ENCODE measurements at places on chromosomes 5 and 9.
A peak's percentile ranks its signal among the peaks of the same experiment; 100 is the strongest.

DNA sequence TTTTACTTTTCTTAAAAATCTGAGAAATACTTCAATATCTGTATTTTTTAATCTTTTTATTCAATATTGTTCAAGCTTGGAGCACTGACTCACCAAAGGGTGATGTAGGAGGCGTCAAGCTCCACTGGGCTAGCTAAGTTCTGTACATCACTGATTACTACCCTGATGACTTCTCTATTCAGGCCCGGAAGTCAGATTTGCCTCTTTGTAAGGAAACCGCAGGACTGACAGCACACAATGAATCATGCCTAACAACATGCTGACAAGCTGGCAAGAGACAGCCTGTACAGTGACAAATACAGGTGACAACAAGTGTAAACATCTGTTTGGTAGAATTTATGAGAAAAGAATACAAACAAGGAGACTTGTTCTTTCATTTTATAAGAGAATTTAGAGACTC, 627.9 kb upstream of the RORB start:
- no peak for DNase-seq

DNA sequence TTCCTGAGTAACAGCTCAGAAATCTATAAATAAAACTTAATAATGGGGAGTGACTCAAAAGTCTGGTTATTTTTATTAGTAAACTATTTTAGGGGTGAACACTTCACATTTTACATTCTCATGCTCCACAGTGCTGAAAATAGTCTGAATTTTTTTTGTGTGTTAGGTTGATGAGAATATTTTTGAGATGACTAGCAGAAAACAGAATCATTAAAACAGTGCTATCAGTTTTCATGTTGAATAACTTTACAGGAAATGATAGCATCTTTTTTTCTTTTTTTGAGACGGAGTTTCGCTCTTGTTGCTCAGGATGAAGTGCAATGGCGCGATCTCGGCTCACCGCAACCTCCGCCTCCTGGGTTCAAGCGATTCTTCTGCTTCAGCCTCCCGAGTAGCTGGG, 60.3 kb downstream of the TMC1 start:
- DNase-seq, result no peak

DNA sequence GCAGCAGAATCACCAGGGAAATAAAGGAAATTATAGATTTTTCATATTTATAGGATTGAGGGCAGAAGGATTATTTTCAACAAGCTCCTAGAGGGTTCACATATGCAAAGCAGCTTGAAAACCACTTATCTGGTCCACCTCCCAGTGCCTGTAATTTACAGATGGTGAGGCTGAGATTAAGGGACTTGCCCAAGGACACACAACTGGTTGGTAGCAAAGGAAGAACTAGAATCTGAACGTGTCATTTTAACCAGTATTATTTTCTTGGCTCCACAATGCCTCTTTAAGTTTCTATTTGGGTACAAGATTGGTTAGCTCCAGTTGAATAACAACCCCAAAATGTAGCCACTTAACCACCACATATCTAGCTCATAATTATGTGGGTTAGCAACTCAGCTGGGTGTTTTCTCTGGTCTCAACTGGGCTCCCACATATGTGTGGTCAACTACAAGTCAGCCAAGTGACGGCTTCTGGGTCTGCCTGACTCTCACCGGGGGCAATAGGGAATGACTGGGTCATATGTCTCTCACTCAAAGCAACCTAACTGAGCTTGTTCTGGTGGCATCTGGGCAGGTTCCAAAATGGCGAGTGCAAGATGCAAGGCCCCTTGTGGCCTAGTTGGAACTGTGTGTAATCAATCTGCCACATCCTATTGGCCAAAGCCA, 127.7 kb downstream of the ZDHHC21 start:
- DNase-seq, result no peak

- no peak for DNase-seq
Observed at GRCh38 chr5:67063791-67064190, 132.8 kb downstream of the CD180 start.

- DNase-seq, result no peak
Observed at GRCh38 chr9:76519075-76519835, 60.3 kb downstream of the GCNT1 start.

GRCh38 chr5:177296581-177296980, 6.9 kb downstream of the RAB24 start:
- DNase-seq, result no peak

DNA sequence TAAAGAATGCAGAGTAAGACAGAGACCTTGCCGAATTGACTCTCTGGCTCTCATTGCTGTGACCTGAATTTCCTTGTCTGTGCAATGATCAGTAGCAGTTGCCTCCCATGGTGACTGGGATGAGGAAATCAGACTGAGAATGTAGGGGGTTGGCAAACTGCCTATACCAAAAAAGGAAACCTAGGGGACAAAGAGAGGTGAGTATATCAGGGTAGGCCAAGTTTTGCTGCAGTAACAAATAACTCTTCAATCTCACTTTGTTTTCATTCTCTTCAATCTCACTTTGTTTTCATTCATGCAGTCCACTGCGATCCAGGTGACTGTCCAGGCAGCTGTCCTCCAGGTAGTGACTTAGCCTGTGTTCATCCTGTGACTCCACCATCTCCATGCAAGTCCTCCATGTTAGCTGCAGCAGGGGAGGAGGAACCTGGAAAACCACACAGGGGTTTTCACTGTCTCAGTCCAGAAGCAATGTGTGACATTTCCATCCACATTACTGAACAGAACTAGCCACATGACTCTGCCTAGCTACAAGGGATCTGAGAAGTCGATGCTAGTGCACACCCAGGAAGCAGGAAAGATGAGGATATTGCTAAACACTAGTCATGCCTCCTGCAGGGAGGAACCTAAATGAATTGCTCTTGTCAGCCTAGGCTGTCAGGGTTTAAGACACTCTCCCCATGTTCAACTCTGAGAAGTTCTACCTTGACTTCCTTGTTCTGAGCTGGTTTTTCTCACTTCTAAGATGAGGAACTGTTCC, 26.0 kb downstream of the TMEM174 start:
- peak; percentile 34 for DNase-seq

DNA sequence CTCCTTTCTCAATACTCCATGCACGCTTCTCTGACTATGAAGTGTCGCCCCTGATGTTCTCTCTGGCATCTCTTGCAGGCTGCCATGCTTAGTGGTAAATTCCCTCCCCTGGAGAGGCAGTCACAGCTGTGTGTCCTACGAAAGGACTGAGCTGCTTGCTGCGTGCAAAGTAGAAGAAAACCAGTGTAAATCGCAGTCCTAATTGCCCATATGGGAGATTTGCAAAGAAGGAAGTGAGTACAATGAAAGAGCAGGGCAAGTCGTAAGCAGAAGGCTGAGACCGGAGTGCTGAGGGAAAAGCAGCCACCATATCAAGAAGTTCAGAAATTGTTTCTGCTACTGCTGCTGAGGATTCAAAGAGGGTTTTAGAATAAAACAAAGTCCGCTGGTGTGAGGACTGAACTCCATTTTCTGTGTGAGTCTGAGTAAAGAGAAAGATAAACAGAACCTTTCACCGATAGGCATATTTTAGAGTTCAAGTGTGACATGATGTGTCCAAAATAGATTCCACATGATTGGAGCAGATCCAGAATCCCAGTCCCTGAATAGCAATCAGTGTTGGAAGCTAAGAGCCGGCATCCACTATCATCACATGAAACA, 507.8 kb upstream of the MPDZ start:
- DNase-seq, result peak; percentile 81

- no peak for DNase-seq
Observed at GRCh38 chr9:121192959-121193640, 8.6 kb downstream of the RAB14 start.

DNA sequence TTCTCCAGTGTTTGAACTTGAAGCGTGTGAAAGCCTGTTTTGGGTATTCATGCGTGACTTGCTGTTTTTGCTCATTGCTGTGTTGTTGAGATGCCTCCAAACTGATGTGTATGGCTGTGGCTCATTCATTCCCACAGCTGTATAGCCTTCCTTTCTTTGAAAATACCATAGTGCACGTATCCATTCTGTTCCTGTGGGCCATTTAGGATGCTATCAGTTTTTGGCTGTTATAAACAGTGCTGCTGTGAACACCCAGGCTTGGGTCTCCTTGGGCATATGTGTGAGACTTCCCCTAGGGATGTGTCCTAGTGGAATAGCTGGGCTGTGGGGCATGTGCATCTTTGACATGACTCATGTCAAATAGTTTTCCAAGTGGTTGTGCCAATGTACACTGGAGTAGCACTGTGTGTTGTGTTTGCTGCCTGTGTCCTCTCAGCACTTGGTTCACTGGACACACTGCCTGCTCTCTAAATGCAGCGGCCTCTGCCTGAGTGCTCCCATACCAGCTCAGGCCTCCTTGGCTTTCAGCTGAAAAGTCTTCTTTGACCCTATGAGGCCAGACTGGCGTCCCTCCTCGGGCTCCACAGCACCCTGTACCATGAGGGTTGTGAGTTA, 102.6 kb upstream of the TBC1D2 start:
- peak; percentile 90 for DNase-seq

DNA sequence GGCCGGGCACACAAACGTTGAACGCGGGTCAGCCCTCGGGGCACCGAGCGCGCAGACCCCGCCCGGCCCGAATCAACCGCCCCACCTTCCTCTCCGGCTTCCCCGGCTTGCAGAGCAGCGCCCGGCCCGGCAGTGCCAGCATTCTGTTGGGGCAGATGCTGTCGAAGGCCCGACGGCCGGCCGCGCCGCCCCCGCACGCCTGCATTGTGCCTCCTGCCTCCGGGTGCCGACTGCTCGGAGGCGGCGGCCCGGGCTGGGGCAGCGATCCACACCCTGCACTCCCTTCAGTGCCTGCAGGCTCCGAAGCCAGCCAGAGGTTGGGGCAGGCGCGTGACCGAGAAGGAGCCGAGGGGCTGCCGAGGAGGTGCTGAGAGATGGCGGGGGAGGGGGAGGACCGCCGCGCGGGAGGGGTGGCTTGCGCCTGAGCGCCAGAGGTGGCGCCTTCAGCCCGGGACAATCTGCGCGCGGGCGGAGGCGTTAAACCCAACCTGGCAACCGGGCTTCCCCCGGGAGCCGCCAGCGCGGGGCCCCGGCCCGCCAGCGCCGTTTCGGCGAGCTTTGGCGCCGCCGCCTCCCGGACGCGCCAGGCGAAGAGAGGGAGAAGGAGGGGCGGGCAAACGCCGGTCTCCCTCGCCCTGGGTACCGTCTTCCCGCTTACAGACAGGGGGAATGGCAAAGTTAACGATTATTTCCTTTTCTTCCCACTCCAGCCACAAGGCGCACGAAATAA, at the start of gene MCIDAS:
Gene MCIDAS, minus strand, starts transcription at position 382 of the 730 bp plus-strand sequence. Its CDS starts 177 bp downstream, at position 205.
- DNase-seq, result peak; percentile 86

DNA sequence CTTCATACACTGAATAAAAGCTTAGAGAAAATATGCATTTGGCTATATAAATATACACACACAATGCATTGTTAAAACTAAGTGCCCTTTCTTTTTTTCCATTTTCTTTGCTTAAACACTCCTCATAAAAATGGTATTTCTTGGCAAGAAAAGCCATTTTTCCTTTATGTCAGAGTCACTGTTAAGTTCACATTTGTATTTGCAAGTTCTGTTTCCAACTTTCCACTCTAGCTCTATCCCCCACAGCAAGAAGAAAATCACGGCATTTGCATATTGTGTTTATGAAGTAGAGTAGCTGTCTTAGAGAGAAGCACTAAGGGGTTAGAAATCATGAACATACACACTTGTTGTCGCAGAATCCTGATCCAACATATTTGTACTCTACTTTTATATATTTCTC, 662.1 kb upstream of the MEF2C start:
- no peak for DNase-seq

DNA sequence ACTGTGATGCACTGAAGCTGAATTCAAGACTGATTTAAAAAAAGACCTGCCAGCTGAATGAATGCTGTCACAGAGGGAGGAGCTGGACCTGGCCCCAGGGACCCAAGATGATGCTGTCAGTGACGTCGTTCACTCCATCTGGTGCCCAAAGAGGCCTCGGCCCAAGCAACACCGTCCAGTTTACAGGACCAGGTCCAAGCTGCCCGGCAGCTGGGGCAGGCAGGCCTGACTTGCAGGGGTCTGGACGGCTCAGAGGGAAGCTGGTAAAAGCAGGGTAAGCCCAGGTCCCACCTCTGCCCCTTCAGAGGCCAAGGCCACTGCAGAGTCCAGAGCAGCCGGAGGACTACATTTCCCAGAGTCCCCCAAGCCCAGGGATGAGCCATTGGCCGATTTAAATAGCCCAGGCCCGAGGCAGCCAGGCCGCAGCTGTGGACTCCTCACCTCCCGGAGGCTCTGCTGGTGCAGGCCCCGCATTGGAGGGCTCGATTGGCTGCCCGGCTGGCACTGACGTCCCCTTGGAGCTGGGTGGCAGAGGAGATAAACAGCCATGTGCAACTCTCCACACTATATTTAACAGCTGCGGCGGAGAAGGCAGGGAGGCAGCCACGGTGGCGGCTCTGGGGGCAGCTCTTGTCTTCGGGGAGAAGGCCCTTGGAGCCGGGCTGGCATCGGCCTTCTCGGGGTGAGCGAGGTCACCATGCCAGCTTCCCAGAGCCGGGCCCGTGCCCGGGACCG, at the start of gene PLPP7:
Gene PLPP7, plus strand, starts transcription at position 423 of the 735 bp plus-strand sequence. Its CDS starts 275 bp downstream, at position 698.
- no peak for DNase-seq

DNA sequence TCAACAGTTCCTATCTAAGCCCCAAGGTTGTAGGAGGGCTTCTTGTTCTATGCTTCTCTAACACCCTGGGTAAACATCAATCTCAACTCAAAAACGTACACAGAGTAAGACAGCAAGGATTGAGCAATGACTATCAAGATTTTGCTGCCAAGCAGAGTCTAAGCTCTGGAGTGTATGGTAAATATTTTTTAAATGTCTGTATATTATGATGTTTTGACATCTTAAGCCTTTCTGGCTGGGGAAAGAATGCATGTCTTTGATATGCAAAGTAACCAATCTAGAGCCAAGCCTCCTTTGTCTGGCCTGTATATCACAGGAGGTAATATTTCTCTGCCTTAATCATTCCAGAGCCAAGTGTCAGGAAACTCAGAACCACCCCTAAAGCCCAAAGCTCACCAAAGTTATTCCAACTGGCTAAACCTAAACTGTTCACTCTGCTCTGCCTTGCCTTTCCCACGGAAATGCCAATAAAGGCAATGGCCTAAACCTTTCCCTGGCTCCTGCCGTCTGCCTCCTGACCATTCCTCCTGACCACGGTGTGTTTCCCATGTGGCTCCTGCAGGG, 45.2 kb downstream of the YIPF5 start:
- DNase-seq, result no peak

GRCh38 chr5:39302472-39302871, 61.8 kb downstream of the C9 start:
- DNase-seq, result no peak

DNA sequence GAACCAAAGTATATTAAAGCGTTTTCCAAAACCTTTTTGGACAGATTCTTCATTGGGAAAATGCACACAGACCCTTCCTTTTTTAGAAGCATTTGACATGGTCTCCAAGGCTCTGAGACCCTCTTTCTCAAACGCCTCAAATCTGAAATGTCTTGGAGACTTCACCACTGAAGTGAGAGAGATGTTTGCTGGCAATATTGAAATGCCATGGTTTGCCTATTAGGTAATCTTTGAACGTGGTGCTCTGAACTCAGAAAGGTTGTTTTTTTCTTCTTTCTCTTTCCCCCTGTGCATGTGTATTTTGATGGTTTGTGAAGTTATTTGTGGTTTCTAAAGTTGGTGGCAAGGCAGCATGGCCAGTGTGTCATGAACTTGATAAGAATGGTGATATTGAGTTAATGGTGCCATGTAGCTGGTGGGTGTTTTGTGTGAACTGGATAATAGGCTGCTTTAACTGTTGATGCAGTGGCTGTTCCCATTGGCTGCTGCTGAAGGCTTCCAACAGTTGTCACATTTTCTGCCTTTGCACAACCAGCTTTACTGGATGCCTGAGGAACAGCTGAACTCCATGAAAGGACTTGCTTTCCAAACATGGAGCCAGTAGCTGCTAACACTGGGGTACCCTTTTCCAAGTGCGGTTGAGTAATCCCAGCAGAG, 1.7 kb downstream of the PALM2AKAP2 start:
- peak; percentile 92 for DNase-seq

- no peak for DNase-seq
Observed at GRCh38 chr5:60402161-60402785, 297.7 kb downstream of the DEPDC1B start.
